Stimulated activated CD8-positive, alpha-beta memory T cell treated with anti-CD3 and anti-CD28 coated beads, Interleukin-15, amount 100 ng/mL, for 4 hours (primary cell): ENCODE measurements at places on chromosomes 16 and 17.

GRCh38 chr16:89573826-89574680 lies 1.5 kb upstream of the CPNE7 start:
- no peak for DNase-seq

GRCh38 chr17:41959030-41959335 lies 7.6 kb upstream of the CNP start:
- no peak for DNase-seq

GRCh38 chr17:28711723-28712031 lies at the start of gene PROCA1:
Gene PROCA1 (minus strand): TSS chr17:28711888. CDS start chr17:28711660, 228 bp downstream.
- no peak for DNase-seq

- no peak for DNase-seq
Observed at GRCh38 chr17:27798376-27798775, 2.0 kb downstream of the NOS2 start.

GRCh38 chr17:50372758-50373556 lies at the start of the genes EME1 and MRPL27:
Gene EME1 (plus strand): TSS chr17:50373229. CDS start chr17:50375209, 1,980 bp downstream.
Gene MRPL27 (minus strand): TSS chr17:50373184. CDS start chr17:50373170, 14 bp downstream.
- peak; percentile 75 for DNase-seq

GRCh38 chr17:75906143-75906884 lies 1.6 kb upstream of the MRPL38 start:
- DNase-seq: no peak

DNA sequence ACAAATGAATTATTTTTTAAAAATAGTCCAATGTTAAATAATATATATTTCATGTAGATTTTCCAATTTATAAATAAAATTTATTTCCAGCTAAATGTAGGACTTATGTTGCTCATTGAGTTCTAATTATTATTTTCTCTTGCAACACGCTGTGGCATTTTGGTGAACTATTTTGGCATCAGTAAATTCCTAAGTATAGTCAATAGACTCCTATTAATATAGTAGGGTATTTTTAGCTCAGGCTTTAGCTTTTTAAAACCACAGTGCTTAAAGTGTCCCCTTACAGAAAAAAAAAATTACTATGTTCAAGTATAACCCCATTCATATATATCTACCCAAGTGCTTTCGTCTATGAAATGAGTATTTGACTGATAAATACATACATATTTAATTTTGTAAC lies 919.2 kb upstream of the SOX9 start:
- no peak for DNase-seq

DNA sequence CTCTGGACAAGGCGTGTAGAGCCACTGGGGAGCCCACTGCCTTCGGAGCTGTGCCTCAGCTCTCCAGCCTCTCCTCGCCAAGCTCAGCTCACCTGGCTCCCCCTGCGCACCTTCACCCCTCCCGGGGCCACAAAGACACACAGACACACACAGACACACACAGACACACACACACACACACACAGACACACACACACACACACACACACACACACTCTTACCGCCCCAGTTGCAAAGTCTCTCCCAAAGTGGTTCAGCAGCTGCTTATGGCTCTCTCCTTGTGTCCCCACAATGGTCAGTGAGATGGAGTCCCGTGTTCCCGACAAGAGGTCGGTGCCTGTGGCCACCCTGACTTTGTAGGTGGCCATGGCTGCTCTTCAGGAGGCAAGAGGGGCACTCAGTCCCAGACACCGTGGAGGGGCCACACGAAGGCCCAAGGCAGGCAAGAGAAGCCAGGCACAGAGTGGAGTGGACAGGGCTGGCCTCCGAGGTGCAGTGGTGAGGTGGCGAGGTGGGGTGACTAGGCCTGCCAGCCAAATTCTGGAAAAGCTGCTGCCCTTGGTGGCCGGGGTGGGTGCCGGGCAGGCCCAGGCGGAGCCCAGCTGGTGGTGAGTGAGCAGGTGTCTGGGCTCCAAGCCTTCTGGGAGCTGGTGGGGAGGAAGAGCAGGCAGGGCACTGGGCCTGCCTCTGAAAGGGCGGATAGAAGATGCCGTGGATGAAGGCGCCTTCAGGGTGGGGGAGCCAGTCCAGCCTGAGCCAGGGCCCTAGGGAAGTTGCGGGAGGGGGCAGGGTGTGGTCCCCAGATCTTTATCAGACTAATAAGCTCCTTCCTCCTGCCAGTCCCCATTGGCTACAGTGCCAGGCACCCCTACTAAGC lies at the start of gene ALOX12B:
Gene ALOX12B, minus strand, starts transcription at position 642 of the 877 bp plus-strand sequence. Its CDS starts 274 bp downstream, at position 368.
- no peak for DNase-seq

- DNase-seq: no peak
Observed at GRCh38 chr16:56355786-56356275, 69.5 kb downstream of the AMFR start.

DNA sequence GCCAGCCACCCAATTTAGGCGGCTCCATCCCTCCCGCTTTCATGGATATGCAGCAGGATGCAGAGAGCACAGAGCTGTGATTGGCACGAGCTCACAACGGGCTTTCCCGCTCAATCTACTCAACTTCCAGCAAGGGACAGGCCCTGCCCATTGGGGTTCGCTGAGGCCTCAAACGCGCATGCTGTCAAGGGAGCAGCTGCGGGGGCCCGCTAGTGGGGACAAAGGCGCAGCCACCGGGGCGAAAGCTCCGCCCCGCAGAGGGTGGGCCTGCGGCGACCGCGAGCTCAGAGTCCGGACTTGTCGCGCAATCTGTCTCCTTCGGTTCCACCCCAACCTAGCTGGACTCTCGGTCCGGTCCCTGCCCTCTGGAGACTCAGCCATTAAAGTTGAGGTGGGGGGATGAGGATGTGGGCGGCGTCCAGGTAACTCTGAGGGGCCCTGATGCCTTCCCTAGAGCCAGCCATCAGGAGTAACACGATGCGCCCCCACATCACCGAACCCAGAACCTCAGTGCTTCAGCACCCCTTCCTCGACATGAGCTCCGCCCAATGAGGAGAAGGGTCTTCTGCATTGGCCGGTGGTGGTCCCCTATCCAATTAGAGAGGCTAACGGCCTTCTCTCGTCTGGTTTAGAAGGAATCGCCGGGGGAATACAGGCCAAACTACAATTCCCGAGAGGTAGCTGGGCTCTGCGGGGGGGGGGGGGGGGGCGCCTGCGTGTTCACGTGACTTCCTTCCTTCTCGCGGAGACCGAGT lies 489 bp upstream of the NFATC3 start:
- DNase-seq: peak; percentile 66

DNA sequence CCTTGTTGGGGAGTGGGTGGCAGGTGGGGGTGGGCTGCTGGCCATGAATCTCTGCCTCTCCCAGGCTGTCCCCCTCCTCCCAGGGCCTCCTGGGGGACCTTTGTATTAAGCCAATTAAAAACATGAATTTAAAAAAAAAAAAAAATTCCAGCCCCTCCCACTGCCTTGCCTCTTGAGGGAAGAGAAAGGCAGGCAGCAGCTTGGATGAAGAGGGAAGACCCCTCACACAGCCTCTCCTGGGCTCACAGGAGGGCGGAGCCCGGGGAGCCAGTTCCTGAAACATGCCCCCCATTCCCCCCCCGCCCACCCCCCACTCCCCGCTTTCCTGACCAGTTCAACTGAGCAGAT lies 1.8 kb upstream of the TCAP start:
- DNase-seq: no peak

GRCh38 chr17:80694992-80695912 lies 150.6 kb downstream of the RPTOR start:
- no peak for DNase-seq

- no peak for DNase-seq
Observed at GRCh38 chr16:79897453-79898146, 297.1 kb upstream of the MAF start.

- DNase-seq: peak; percentile 40
Observed at GRCh38 chr16:77212741-77213541, 13.7 kb downstream of the SYCE1L start.
